ENCODE measurements at places on chromosomes 3 and 15.
A peak's percentile ranks its signal among the peaks of the same experiment; 100 is the strongest.

GRCh38 chr15:35622641-35623340 is 76.8 kb upstream of the DPH6 start:
- DNase-seq: no peak

DNA sequence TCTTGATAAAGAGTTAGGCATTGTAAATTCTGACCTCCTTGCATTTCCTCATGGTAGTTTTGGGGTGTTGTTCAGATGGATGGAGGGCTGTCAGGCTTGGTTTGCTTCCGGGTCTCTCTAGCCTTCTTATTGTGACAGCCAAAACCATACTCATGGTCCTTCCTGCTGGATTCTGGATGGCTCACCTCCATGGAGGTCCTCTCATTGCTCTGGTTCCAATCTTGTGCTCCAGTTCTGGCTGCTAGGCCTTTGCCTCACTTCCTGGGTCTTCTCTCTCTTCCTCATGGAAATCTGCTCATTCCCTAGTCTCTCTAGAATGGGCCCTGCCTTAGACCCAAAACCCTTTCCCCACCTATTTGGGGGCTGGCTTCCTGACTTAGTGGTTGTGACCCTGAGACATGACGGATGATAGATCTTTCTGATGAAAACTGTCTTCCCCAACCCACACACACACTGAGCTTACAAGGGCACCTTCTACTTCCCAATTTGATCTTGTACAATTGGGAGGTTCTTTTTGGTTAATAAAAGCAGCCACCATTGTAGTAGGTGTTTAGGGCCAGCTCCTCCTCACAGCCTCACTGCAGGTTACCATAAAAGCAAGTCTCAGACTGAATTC is 66.2 kb upstream of the XCR1 start:
- no peak for DNase-seq

DNA sequence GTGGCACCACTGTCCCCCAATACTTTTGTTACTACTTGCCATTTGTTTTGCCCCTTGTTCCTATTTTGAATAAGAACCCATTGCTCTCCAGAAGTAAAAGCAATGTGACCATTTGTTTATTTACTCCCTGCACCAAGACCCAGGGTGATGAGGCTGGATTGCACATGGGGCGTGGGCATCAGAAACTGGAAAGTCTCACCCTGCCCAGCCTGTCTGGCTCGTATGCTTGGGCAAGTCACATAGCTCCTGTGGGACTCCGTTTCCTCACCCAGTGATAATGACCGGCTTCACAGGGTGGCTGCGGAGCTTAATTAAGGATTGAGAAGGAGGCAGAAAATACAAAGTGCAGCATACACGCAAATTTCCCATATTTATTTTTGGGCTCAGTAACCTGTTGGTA is 167.7 kb upstream of the ICE2 start:
- DNase-seq: no peak

DNA sequence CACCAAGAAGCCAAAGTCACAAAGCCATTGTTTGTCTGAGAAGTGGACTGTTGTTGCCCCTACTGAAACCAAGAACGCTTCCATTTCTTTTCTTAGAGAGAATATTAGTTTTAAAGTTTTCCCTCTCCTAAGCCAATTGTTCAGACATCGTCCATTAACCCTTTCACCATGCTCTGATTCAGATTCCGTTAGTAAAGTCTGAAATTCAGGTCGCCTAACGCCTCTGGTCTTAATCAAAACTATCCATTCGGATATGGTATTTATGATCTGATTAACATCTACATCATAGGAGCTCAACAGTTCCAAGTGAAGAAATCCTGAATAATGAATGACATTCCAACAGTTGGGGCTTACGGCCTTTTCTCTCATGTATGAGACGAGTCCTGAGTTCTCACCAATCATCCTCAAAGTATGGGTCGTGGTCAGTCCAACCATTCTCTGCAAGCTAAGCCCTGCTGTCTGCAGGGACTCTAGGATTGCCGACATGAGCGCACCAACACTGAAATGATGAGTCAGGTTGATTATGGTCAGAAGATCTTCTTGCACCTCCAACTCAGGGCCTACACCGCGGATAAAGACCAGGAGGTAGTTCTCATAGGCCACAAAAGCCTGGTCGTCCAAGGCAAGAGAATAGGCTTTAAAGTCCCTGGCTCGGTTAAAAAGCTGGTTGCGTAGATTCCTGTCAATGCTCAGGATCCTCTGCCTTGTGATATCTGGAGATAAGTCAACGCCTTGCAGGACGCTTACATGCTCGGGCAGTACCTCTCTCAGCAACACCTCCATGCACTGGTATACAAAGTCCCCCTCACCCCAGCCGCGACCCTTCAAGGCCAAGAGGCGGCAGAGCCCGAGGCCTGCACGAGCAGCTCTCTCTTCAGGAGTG is 767 bp downstream of the EPM2AIP1 start:
- peak; percentile 60 for DNase-seq

DNA sequence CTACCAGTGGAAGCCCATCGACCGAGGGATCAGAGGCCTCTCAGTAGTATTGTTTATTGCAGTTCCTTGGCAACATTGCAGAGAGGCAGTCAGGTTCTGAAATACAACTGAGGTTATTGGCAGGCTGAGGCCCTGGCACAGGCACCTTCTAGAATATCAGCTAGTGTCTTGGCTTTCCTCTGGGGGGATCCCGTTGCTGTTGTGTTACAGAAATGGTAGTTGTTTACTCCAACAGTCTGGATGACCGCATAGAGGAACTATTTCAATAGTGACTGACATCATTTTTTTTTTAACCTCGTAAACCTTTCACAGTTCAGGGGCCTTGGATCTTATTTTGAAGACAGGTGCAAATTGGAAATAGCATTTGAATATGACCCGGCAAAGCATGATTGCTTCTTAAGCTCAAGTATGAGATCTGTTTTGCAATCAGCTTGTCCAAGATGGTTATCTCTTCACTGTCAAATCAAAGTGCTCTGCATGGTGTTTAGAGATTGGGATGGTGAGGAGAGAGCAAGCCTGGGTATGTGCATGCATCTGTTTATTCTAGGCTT is 63.9 kb downstream of the PGPEP1L start:
- DNase-seq: no peak

GRCh38 chr3:42035816-42036482 is 55.2 kb upstream of the TRAK1 start:
- no peak for DNase-seq

GRCh38 chr3:125107861-125108567 is 52.2 kb upstream of the HEG1 start:
- DNase-seq: no peak

DNA sequence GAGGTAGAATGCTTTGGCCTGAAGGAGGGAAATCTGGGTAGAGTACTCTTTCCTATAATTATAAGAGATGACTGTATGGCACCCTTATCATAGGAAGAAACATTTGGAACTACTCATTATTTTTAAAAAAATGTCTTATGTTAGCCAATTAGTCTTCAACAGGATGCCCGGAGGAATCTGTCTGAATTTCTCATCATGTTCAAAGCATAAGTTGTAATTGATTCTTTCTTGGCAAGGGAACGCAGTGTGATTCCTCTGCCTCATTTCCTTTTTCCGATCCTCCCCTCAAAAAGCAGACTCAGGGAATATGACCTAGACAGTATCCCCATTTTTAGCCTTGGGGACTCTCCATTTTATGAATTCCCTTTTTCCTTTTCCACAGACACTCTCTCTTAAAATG is 165.1 kb downstream of the IL5RA start:
- DNase-seq: no peak

DNA sequence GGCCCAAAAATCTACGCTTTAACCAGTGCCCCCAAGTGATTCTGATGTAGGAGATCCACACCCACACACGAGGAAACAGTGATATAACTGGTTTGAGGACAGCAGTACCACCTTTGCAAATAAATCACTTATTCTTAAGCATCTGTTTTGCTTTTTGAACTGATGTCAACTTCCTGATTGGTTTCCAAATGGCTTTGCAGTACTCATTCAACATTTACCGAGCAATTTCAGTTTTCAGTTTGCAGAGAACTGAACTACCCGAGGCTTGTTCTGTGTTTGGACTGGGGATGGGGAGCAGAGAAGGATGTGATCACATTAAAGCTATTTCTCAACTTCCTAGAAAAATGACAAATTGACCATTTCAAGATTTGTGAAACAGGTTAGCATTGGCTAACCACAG is 1.1 kb upstream of the GYG1 start:
- DNase-seq: no peak

GRCh38 chr3:30970183-30970582 is 75.7 kb upstream of the GADL1 start:
- DNase-seq: no peak

GRCh38 chr15:57323299-57323805 is 53.0 kb upstream of the CGNL1 start:
- DNase-seq: no peak

DNA sequence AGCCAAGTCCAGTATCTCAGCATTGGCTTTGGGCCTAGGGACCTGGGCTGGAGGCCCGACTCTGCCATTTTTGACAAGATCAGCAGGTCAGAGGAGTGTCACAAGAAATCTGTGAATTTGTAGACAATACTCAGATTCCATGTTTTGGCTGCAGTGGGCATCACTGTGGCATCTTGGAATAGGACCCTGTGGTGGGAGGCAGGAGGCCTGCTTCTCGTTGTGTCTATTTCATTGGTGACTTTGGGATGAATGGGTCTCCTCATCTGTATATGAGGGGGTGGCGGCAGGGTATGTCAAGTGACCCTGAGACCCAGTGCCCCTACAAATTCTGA is 3.3 kb downstream of the C15orf39 start:
- DNase-seq: no peak

DNA sequence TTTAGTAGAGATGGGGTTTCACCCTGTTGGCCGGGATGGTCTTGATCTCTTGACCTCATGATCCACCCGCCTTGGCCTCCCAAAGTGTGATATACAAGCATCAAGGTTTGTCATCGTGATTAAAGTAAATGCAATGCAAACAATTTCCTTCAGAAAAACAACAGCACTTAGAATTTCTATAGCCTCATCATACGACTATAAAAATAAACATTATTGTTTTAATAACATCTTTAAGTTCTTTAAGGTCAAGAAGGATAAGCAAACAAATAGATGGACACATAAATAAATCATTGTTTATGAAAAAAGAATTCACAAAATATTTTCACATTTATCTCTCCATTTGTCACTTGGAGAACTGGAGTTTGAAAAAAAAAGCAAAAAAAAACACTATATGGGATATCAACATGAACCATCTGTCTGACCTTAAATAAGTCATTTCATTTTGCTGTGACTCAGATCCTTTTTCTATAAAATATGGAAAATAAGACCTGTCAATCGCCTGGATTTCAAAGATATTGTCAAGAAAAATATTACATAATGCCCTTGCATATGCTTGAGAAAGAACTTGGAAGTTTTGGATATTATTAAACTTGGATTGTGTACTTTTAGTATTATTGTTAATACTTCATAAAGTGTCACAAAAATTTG is 642.0 kb upstream of the KCNMB2 start:
- no peak for DNase-seq

GRCh38 chr3:16801223-16801622 is 83.5 kb upstream of the PLCL2 start:
- DNase-seq: no peak

- DNase-seq: no peak
These were observed 280.5 kb downstream of the TBL1XR1 start for GRCh38 chr3:176916777-176917176.

GRCh38 chr3:23540600-23540999 is 265.2 kb upstream of the UBE2E1 start:
- no peak for DNase-seq

DNA sequence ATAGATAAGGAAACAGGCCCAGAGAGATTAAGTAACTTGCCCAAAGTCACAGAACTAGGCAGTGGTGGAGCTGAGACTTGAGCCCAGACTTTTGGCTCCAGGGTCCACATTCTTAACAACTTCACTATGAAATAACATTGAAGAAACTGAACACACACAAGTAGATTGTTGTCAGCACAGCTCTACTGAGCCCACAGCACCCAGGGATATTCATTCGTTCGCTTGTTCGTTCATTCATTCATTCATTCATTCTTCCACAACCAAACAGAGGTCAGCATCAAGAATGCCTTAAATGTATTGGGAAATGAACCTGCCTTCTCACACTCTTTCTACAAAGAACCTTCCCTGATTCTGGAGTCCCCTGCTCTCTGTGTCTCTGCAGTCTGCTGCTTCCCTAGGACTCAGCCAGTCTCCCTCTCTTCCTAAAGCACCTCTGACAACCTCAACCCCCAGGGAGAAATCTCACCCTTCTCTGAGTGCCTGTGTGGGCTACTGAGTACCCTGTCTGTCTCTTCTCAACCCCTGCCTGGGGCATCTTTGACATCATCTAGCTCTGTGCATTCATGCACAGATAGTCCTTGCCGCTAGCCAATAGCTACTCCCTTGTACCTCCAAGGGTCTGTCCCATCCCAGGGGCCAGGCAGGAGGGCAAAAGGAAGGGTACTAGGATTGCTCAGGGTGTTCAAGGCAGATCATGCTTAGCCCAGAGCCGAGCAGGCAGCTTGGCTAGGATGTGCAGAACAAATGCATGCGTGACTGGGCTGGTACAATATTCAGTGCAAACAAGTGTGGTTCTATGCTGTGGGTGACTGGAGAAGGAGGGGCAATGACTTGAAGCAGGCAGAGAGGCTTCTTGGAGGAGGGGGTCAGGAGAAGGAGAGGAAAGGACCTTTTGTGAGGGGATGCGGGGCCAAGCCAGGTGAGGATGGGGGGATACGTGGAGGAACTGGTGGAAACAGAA is 3.4 kb downstream of the LINGO1 start:
- DNase-seq: no peak

- no peak for DNase-seq
These were observed 24.3 kb downstream of the MKRN2OS start for GRCh38 chr3:12521010-12521409.

DNA sequence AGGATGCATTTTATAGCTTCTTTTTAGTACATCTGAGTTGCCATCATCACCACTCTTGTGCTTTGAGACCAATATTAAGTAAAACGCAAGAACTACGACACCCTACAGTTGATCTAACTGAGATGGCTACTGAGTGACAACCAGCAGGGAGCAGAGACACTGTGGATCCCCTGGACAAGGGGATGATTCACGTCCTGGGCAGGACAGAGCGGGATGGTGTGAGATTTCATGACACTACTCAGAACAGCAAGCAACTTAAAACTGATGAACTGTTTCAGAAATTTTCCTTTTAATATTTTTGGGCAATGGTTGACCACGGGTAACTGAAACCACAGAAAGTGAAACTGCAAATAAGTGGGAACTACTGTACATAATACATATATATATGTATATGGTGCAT is 299.2 kb downstream of the ADAMTS17 start:
- DNase-seq: no peak
